Gastroesophageal sphincter (tissue), 4 donors: ENCODE measurements at places on chromosomes 5 and 9. TPM values are rescaled to one million over a fixed set of nuclear protein-coding genes. Genes with fewer than 3 reads are reported as not detected.

Gene SPATA31A1
- total RNA-seq = not detected

Gene ATP6V1G1
- 136 TPM for total RNA-seq

DNA sequence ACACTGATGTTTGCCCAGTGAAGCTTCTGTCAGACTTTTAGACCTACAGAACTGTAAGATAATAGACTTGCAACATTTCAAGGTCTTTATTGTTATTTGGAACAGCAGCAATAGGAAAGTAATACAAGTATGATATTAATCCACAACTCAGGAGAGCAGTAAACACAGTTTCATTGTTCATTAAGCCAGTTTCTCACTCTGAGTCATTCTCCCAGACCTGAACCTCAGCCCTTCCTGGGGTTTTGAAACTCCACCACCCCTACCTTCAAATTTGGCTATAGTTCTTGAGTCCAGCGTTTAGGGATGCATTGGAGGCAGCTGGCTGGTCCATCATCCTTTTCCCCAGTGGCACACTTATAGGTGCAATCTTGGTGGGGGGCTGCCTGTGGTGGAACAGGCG, 203.2 kb downstream of the RAB3C start:
- ATAC-seq = no peak

DNA sequence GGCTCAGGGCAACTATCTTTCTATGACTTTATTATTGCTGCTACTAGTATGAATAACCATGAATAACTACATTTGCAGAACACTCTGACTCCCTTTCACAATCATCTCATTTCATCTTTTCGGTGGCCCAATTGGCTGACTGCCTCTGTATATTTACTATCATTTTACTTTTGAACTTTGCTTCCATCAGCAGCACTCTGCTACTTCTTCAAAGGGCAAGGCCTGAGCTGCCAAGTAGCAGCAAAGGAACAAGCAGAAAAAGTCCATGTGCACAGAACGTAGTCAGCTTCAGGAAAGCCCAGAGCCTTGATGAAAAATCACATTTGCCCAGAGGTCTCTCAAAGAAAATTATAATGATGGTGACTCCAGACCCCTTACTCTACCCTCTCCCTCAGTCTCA, 214.5 kb upstream of the PUM3 start:
- no peak for ATAC-seq

- ATAC-seq = no peak
Observed at GRCh38 chr5:141742866-141743851, 61.1 kb upstream of the ARAP3 start.

DNA sequence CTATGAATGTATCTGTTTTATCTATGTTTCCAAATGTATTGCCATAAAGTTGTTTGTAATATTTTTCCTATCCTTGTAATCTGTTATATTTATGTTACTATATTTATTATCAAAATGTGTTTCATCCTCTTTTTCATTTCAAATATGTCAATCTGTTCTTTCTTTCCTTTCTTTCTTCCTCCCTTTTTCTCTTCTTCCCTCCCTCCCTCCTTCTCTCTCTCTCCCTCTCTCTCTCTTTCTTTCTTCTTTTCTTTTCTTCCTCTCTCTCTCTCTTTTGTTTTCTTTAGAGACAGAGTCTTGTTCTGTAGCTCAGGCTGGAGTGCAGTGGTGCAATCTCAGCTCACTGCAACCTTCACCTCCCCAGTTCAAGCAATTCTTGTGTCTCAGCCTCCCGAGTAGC, 91.3 kb downstream of the GTF3C4 start:
- no peak for ATAC-seq

DNA sequence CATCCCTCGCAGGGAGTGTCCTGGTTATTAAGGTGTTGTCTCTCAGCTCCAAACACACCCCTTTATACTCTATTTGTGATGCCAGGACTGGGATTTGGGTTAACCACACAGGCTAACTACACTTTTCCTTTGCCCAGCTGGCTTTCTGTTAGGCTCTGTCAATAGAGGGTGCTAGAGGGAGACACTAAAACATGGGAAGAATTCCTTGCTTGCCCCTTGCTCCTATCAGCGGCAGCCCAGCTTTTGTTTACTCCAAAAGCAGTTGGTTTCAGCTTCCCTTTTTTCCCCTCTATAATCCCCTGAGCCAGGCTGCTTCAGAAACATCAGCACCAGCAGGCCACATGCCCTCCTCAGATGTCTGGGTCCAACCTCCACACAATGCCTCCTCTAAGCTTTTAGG, 297.1 kb downstream of the KCTD16 start:
- no peak for ATAC-seq

Gene EXOSC3
- total RNA-seq = 73.3 TPM

Gene PHF24
- total RNA-seq = 0.67 TPM
